Substantia nigra (tissue), 51 donors: ENCODE measurements at places on chromosomes 5 and 9.

DNA sequence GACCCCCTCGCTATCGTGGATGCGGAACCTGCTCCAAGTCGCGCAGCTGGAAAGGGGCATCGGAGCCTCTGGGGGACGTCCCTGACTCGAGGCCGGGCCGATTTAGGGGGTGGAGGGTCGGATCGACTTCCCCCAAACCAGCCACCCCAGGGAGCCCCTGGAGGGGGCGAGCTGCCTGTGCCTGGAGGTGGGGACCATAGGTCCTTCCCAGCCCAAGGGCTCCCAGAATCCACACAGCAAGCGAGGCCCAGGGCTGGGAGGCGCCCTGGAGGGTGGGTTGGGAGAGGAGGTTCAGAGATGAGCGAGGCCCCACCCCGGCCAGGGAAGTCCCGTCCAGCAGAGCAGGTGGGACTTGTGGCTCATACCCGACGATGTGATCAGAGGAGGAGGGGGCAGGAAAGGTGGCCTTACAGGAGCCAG lies 147.6 kb downstream of the GAPVD1 start:
- DNase-seq = no peak

DNA sequence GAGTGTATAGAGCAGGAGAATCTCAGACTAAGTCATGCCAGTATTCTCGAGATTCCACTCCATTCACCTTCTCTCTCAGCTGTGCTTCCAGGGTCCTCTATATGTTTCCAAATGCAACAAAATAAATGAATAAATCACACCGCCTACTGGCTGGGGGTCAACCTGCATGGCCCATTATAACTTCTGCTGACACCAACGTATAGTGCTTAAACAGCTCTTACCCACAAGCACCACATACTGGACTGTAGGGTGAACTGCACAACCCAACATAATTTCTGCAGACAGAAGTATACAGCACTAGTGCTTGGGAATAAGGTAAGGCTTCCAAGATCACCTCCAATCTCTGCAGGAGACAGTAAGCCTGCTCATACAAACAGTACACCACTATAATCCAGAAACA lies 33.1 kb upstream of the HTR4 start:
- DNase-seq = no peak

DNA sequence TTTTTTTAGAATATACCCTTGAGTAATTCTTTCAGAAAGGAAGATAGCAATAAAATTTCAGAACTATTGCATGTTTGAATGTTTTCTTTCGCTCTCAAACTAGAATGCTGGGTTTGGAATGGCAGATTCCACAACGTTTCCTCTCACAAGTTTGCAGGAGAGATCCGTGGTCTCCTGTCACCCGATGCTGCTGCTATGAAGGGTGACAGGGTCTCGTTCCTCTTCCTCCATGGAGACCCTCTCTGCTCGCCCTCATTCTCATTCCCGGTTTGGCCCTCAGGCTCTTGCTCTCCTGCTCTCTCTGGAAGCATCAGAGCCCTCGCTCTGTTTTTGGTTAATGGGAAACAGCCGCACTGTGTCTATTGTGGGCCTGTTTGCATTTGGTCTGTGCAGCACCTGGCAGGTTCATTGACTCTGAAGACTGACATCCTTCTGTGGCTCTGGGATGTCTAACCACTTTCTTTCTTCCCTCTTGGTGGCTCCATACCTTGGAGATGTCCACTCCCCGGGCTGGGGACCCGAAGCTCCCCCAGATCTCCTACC lies 12.6 kb upstream of the FAM163B start:
- DNase-seq = no peak

DNA sequence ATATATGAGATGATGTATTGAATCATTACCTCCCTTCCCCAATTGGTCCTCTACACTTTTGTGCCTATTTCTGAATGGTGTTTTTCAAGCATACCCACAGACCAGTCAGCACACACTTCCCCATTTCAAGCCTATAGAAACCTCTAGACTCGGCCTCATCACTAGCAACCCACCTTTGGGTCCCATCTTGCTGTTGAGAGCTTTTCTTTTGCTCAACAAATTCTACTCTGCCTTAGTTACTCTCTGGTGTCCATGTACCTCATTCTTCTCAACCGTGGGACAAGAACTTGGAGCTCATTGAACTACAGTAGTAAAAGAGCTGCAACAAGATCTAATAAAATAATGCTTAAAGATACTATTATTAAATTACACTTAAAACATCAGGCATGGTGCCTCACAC lies 49.0 kb upstream of the KDM4C start:
- no peak for DNase-seq

DNA sequence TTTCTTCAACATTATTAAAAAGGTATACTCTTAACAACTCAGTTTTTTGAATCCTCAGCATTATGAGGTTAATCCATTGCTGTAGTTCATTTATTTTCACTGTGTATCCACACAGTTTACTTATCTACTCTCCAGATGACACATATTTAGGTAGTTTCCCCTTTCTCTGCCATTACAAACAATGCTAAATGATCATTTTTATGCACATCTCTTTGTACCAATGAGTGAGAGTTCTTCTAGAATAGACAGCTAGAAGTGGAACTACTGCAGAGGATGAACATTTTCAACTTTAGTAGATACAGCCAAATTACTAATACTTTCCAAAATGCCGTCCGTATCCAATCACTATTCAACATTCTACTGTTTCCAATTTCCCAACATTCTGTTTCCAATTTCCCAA lies 11.5 kb downstream of the AFF4 start:
- DNase-seq = no peak

DNA sequence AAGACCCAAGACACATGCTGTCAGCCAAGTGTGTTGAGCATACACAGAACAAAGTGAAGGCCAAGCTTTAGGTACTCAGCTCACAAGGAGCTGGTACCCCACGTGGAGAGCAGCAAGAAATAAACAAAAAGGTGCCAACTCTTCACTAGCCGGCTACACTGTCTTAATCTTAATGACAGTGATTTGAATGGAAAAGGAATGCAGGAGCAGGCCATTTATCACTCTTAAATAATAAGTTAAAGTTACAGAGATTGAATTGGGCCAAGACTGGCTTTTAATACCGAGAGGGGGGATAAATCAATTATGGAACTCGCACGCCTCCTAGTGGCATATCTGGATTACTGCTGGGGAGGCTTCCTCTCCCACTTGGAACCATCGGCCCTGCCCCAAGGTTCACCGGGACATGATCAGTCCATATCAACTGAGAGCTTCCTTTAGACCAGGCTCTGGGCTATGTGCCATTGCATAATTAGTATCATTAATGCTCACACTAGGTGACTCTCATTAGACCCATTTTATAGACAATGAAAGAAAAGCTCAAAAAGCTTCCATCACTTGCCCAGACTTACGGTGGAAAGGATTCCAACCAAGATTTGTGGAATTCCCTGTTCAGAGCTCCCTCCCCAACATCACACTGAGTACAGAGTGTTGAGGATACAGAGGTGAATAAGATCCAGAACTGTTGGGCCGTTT lies 94.0 kb downstream of the ACTL7B start:
- DNase-seq = peak; percentile 53

GRCh38 chr5:28473531-28474107 lies 1435.2 kb upstream of the CDH9 start:
- DNase-seq = no peak

- peak; percentile 12 for DNase-seq
Measured at GRCh38 chr5:117204404-117204803, 629.8 kb upstream of the SEMA6A start.

- DNase-seq = no peak
Measured at GRCh38 chr5:1239505-1240251, 14.5 kb downstream of the SLC6A18 start.

DNA sequence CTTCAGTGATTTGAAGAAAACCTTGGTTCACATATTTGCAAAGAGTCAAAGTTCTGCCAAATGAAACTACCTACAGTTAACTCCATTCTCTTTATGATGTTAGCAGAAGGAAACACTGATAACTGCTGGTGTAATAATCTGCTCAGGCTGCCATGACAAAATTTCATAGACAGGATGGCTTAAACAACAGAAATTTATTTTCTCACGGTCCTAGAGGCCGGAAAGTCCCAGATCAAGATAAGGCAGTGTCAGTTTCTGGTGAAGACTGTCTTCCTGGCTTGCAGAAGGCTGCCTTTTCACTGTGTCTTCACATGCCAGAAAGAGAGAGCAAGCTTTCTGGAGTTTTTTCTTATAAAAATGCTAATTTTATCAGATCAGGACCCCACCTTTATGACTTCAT lies 102.4 kb upstream of the PARP8 start:
- DNase-seq = no peak

GRCh38 chr5:37494756-37495155 lies 115.6 kb downstream of the WDR70 start:
- no peak for DNase-seq

DNA sequence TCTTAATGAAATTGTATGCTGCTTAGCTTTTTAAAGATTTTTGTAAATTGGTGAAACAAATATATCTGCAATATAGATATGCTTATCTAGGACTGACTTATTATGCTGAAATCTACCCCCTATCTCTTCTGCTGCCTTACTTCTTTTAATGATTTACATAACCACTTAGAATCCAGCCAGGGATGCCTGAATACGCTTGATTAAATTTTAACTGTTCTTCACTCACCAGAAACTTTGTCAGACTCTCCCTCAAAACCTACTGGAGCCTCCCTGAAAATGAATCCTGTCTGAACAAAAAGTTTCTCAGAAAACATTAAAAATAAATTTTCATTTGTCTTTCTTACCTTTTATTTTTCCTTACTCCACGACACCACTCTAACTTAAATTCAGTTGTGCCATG lies 111.7 kb downstream of the ST8SIA4 start:
- no peak for DNase-seq
